ENCODE measurements at places on chromosomes 4 and X. TPM values are rescaled to one million over a fixed set of nuclear protein-coding genes. Genes with fewer than 3 reads are reported as not detected.

The FAM47E gene
- 1.6 TPM for total RNA-seq

The FAM241A gene
- total RNA-seq = 0.09 TPM

The KLKB1 gene
- total RNA-seq = 0.49 TPM

The TRIM61 gene
- total RNA-seq = 0.27 TPM

The RAB33B gene
- total RNA-seq = 6.5 TPM

The HPGDS gene
- not detected for total RNA-seq

The H2BW2 gene
- total RNA-seq = 0.20 TPM

The NEIL3 gene
- 20.6 TPM for total RNA-seq

The STK32B gene
- 3.4 TPM for total RNA-seq

The MAGEB16 gene
- total RNA-seq = not detected

The TRPC3 gene
- 0.82 TPM for total RNA-seq

The VSIG4 gene
- not detected for total RNA-seq

The ARL9 gene
- 1.3 TPM for total RNA-seq

The FAM47A gene
- not detected for total RNA-seq

The VCX2 gene
- not detected for total RNA-seq

The AKAP4 gene
- total RNA-seq = not detected

The CCSER1 gene
- total RNA-seq = 11.9 TPM

The SERPINA7 gene
- not detected for total RNA-seq

The PORCN gene
- total RNA-seq = 14.2 TPM

The PF4V1 gene
- not detected for total RNA-seq

The VSIG1 gene
- not detected for total RNA-seq

The KLHL13 gene
- 13.2 TPM for total RNA-seq

The CLDN22 gene
- not detected for total RNA-seq
